ENCODE measurements at places on chromosomes 6 and 20.

GRCh38 chr6:52994839-52995088, 320 bp downstream of the GSTA4 start:
- peak; percentile 17 for DNase-seq

- DNase-seq: no peak
Observed at GRCh38 chr20:7710440-7710839, 229.8 kb downstream of the HAO1 start.

GRCh38 chr6:10412461-10413261, 2.2 kb downstream of the TFAP2A start:
- DNase-seq: no peak

- DNase-seq: no peak
Observed at GRCh38 chr20:63826753-63827152, 4.3 kb downstream of the ZBTB46 start.

- DNase-seq: no peak
Observed at GRCh38 chr6:73382462-73383113, 12.0 kb upstream of the DDX43 start.

- DNase-seq: no peak
Observed at GRCh38 chr6:37056439-37057127, 51.1 kb downstream of the FGD2 start.

GRCh38 chr20:51703400-51704287, 64.5 kb downstream of the ATP9A start:
- no peak for DNase-seq

DNA sequence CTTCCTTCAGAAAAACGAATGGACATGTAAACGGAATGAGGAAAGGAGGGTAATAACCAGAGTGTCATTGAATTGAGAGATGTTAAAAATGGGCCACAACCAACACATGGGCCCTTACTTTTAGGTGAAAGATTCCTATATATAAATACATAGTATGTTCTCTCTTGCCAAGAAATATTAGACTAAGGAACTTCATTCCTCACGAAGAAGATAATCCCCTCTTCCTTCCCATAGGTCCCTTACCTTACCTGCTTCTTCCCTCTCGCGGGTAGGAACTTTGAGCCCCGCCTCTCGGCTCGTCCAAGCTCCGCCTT, 295 bp upstream of the TBC1D22B start:
- DNase-seq: no peak

GRCh38 chr20:41287327-41287726, 30.2 kb downstream of the ZHX3 start:
- no peak for DNase-seq

DNA sequence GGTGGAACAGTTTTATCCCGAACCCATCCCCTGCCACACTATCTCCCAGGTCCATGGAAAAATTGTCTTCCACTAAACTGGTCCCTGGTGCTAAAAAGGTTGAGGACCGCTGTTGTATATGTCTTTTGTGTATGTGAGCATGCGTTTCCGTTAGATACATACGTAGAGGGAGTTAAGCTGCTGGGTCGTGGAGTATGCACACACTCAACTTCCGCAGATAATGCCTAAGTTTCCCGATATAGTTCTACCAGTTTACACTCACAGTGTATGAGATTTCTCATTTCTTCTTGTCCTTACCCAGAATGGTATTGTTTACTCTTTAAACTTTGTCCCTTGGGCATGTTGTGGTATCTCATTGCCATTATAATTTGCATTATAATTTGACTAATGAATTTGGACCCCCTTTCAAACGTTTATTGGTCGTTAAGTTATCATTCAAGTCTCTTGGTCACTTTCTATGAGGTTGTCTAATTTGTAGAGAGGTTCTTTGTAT, 50.5 kb upstream of the SCAF8 start:
- DNase-seq: no peak

GRCh38 chr6:52786249-52786956, 17.2 kb downstream of the GSTA1 start:
- DNase-seq: no peak

GRCh38 chr6:4809999-4810918, 34.1 kb downstream of the CDYL start:
- no peak for DNase-seq

GRCh38 chr20:49695830-49696229, 17.8 kb downstream of the B4GALT5 start:
- no peak for DNase-seq

DNA sequence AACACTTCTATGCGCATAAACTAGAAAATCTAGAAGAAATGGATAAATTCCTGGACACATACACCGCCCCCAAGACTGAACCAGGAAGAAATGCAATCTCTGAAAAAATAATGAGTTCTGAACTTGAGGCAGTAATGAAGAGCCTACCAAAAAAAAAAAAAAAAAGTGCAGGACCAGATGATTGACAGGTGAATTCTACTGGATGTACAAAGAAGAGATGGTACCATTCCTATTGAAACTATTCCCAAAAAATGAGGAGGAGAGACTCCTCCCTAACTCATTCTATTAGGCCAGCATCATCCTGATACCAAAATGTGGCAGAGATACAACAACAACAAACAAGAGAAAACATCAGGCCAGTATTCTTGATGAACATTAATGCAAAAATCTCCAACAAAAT, 22.7 kb downstream of the HLA-C start:
- no peak for DNase-seq

DNA sequence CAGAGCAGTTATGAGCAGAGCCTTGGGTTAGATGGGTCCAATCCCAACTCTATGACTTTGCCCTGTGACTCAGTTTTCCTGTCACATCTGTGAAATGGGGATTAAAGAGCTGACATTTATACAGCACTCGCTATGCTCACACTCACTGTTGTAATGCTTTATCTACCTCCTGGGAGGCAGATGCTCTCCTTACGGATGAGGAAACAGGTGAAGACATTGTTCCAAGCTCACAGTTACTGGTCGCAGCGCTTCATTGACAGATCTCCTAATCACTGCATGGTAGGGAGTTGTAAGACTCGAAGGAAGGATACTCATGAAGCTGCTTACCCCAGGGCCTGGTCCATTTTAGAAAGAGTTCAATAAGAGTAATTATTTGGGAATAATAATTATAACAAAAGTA, 2.9 kb upstream of the MYLK2 start:
- no peak for DNase-seq

DNA sequence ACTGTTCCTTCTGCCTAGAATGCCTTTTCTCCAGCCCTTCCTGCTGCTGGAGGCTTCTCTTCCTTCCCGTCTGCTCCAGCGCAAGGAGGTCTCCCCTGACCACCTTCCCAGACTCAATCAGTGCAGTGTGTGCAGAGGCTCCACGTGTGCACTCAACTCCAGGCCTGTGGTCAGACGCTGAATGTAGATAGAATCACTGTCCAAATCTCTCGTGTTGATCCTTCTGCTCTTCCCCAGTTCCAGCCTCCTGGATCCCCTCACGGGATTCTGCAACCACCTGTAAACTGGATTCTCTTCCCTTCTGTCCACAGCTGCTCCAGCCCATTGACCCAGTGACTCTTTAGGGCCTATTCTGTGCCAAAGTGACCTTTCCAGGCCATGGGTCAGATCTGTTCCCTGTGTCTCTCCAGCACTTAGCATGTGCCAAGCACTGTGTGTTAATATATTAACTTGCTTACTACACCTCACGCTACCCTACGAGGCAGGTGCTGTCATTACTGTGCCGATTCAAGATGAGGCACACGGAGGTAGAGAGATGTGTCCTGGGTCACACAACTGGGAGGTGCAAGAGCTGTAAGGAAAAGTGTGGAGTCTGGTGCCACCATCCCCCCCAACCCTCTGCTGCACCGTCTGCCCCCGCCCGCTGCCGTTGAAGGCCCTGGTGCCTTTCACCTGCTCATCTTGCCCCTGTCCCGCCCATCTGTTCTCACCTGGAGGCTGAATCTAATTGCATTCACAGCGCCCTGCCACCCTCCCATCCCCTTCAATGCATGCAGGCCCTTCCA, 112.2 kb downstream of the SULF2 start:
- DNase-seq: no peak

DNA sequence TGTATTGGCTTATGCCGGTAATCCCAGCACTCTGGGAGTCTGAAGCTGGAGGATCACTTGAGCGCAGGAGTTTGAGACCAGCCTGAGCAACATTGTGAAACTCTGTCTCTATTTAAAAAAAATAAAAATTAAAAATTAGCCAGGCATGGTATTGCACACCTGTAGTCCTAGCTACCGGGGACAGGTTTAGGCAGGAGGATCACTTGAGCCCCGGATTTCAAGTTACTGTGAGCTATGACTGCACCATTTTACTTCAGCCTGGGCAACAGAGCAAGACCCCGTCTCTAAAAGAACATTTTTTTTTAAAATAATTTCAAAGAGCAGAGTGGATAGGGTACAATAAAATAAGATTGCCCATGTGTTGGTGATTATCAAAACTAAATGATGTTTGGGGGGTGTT, 482.9 kb upstream of the SOX4 start:
- DNase-seq: no peak

GRCh38 chr6:50653253-50653652, 60.1 kb upstream of the TFAP2D start:
- no peak for DNase-seq
